ENCODE measurements at places on chromosomes 2 and 18.

DNA sequence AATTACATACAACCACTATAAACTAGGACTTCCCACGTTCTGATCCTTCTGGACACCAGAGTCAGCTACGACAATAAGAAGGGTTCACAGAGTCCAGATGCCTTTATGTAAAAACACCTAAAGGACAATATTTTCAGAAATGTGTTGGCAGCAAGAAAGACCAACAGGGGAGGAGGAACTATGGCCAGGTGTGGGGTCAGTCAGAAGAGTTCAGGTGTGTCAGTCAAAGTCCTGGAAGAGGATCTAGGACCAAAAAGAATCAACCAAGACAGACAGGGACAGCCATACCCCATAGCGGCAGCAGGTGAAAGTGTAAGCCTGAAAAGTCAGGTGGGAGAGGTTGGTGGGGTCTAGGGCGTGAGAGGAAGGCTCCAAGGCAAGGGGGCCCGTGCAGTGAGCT lies 38.0 kb upstream of the YPEL5 start:
- no peak for DNase-seq

- DNase-seq = no peak
Observed at GRCh38 chr2:134917888-134918525, 615 bp upstream of the CCNT2 start.

DNA sequence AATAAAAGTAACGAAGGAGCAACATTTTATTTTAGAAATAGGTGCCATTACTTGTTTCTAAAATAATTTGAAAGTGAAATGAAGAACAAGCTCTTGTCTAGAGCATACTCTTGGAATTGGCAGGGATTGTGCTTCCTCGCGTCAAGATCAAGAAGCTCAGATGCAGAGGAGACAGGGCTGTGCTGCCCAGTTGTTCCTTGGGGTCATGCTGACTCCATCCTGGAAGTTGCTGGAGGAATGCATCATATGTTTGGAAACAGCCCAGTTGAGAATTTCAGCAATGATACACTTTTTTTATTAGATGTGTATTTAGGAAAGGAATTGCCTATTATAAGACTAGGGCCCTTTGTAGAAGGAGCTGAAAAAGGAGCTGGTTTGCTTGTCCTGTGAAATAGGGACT lies 17.2 kb downstream of the LTBP1 start:
- DNase-seq = no peak

GRCh38 chr2:149291881-149292280 lies 38.5 kb upstream of the LYPD6 start:
- no peak for DNase-seq

Measured in upper lobe of left lung (tissue), 6 donors.